ENCODE measurements at places on chromosomes 16 and 17. TPM values are rescaled to one million over a fixed set of nuclear protein-coding genes. Genes with fewer than 3 reads are reported as not detected.

- no peak for DNase-seq
Observed at GRCh38 chr17:55411463-55411855, 10.2 kb downstream of the MMD start.

- DNase-seq, result no peak
Observed at GRCh38 chr16:31513884-31514283, 5.7 kb upstream of the RUSF1 start.

- no peak for DNase-seq
Observed at GRCh38 chr16:12501707-12502457, 301.8 kb downstream of the CPPED1 start.

DNA sequence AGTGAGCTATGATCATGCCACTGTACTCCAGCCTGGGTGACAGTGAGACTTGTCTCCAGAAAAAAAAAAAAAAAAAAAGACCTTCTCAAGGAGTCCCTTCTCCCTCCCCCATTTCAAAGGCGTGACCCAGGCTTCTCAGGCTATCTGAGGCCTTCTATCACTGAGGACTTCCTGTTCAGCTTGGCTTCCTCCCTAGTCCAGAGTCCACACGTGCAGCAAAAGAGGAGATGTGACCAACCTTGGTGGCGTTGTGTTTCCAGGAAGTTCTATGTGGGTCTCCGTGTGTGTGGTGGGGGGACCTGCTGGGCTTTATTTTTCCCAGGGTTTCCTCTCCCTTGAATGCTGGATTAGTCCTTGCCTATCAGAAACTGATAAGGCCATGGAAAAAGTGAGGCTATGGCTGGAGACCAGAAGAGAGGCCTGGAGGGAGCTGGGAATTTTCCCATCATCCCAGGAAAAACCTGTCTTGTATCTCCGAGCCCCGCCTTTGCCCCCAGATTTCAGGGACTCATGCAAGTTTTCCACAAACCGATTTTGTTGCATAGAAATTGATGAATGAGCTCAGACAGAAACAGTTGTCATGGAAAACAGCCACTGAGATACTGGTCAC, 148.1 kb downstream of the SALL1 start:
- no peak for DNase-seq

DNA sequence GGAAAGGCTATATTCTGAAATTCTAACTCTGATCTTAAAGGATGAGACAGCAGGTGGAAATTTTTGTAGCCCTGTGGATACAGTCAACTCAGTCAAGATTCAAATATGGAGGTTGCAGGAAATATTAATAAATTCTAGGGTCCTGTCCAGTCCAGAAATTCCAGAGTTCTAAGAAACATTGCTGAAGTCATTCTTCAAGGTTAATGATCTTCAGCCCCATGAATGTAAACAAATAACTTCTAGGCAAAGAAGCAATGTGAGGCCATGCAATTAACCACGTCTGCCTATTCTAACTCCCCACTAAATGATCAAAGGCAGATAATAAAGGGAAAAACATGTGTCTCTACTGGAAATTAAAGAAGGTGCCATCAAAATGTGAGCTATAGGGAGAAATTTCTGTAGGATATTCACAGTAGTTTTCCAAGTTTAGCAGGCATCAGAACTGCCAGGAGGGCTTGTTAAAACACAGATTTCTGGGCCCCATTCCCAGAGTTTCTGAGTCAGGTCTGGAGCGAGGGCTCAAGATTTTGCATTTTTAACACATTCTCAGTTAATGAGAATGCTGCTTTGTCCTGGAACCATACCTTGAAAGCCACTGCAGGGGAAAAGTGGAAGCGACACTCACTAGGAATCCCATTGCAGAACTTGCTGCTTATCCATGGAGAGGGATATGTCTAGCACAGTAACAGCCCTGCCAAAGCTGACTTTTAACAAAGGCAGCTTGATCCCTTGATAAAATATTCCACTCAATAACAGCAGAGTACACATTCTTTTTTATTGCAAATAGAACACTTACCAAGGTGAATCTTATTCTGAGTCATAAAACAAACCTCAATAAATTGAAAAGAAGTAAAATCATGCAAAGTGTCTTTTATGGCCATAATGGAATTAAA, 61.8 kb downstream of the DNAH3 start:
- no peak for DNase-seq

- DNase-seq, result no peak
Observed at GRCh38 chr17:62675701-62676100, 48.2 kb downstream of the MRC2 start.

- no peak for DNase-seq
Observed at GRCh38 chr17:13550291-13550690, 51.4 kb downstream of the HS3ST3A1 start.

DNA sequence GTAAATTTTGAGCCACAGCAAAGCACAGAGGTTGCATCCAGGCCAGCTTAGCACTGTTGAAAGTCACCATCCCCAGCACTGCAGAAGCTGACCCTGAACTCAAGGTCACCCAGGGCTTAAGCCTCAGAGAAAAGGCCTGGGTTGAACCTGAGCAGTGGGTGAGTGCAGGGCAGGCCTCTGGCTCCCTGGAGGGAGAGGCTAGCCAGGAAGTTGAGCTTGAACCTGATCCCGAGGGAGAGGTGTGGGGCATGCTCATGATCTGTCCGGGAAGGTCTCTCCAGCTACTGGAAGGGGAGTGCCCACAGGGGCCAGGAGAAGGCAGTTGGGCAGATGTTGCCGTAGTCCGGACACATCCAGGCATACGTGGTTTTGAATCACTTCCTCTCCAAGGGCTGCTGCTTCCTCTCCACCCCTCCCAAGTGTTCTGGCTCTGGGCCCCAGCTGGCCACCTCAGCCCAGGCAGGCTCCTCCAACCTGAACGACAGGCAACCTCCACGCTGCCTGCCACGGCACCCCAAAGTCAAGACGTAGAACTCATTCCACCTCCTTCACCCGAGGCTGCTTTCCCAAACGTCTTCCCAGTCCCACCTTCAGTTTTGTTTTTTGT, 18.4 kb downstream of the CARHSP1 start:
- DNase-seq, result no peak

- DNase-seq, result no peak
Observed at GRCh38 chr16:24152826-24153225, 103.3 kb upstream of the CACNG3 start.

The CORO6 gene
- total RNA-seq, result 1.4 TPM
